ENCODE measurements at places on chromosomes 5 and 9. TPM values are rescaled to one million over a fixed set of nuclear protein-coding genes. Genes with fewer than 3 reads are reported as not detected.

GRCh38 chr9:106874031-106874430 lies 11.1 kb downstream of the ZNF462 start:
- DNase-seq = no peak

- no peak for DNase-seq
These were observed 158.9 kb downstream of the HINT1 start for GRCh38 chr5:131005963-131006684.

DNA sequence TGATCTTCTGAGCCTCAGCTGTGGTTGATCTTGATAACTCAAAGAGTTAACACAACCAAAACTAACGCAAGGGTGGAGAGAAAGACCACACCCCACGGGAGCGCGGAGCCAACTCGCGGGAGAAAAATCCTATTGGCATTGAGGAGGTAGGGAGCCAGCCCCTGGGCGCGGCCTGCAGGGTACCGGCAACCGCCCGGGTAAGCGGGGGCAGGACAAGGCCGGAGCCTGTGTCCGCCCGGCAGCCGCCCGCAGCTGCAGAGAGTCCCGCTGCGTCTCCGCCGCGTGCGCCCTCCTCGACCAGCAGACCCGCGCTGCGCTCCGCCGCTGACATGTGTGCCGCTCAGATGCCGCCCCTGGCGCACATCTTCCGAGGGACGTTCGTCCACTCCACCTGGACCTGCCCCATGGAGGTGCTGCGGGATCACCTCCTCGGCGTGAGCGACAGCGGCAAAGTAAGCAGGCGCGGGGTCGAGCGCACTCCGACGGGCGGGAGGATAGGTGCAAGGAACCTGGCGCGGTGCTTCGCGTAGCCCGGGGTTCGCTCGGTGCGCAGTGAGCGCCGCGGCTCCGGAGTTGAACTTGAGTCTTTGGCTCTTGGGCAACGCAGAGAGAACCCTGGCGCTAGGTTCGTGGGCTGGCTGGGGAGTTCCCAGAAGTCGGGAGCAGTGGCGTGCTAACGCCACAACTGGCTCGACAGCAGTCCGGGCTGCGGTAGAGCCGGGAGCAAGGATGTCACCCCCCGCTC lies at the start of gene GDA:
GDA (plus strand) TSS at position 210 of the 745 bp plus-strand sequence; CDS start at position 330, 120 bp downstream.
- no peak for DNase-seq

DNA sequence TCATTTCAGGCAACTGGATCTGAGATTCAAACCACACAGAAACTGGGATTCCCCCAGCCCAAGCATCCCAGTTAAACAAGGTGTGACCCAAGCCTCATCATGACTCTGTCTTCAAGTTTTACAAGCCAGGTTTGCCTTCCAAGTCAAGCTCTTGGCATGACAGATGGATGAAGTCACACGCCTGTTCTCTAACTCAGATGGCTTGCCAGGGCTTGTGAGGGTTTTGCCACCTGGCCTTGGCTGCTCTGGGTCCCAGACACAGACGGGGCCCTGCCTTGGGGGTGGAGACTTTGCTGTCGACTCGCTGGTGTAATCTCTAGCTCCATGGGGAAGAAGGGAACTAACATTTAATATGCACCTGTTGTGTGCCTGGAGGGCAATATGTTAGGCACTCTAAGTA lies 95.8 kb upstream of the RARS1 start:
- no peak for DNase-seq

GRCh38 chr5:16722097-16722495 lies 105.3 kb upstream of the RETREG1 start:
- no peak for DNase-seq

DNA sequence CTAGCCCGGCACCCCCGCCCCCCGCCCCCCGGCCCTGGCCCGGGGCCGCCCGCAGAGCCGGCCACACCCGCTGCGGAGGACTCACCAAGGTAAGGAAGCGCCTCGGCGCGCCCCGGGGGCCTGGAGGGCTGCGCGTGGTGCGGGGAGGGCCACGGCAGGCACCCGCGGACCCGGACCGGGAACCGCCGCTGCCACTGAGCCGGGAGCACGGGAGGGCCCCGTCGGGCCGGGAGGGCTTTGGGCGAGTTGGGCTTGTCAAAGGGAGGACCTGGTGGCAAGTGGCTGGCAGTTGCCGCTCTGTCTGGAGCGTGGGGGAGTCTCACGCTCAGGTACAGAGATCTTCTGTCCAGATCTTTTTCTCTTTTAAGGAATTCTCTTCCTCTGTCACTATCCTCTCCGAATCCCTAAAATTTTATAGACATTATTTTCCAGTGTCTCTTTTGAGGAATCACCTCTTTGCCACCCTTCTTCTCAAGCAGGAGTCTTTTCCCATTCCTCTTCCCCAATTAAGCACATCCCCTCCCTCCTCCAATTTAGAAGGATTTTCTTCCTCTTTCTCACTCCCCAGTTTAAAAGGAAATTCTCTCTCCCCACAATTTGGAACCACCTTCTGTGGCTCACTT lies 11.3 kb upstream of the LHX2 start:
- no peak for DNase-seq

- no peak for DNase-seq
These were observed 1.2 kb downstream of the JMY start for GRCh38 chr5:79236970-79237739.

GRCh38 chr9:136714096-136714892 lies 1.9 kb downstream of the DIPK1B start:
- DNase-seq = no peak

DNA sequence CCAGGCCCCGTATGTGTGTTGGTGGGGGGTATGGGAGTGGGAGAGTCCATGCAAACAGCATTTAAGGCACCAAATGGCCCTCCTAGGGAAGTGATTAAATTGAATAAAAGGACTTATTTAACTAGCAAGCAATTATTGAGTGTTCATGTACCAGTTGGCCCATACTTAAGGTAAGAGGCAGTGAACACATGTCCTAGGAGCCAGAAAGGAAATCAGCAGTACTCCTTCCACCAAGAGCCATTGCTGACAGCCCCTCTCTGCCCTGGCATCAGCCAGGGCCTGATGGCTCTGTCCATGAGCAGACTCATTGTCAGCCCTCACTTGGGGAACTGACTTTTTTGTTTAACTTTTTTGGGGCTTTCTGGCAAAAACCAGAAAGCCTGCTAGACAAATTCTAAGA lies 10.4 kb upstream of the SHROOM1 start:
- no peak for DNase-seq

- no peak for DNase-seq
These were observed 41.6 kb downstream of the TRIO start for GRCh38 chr5:14184725-14185124.

- DNase-seq = no peak
These were observed 15.4 kb upstream of the SMIM15 start for GRCh38 chr5:61177716-61178115.

- no peak for DNase-seq
These were observed 28.7 kb upstream of the F2RL1 start for GRCh38 chr5:76789991-76790581.

- DNase-seq = no peak
These were observed 8.3 kb downstream of the SLC25A48 start for GRCh38 chr5:135842737-135843136.

DNA sequence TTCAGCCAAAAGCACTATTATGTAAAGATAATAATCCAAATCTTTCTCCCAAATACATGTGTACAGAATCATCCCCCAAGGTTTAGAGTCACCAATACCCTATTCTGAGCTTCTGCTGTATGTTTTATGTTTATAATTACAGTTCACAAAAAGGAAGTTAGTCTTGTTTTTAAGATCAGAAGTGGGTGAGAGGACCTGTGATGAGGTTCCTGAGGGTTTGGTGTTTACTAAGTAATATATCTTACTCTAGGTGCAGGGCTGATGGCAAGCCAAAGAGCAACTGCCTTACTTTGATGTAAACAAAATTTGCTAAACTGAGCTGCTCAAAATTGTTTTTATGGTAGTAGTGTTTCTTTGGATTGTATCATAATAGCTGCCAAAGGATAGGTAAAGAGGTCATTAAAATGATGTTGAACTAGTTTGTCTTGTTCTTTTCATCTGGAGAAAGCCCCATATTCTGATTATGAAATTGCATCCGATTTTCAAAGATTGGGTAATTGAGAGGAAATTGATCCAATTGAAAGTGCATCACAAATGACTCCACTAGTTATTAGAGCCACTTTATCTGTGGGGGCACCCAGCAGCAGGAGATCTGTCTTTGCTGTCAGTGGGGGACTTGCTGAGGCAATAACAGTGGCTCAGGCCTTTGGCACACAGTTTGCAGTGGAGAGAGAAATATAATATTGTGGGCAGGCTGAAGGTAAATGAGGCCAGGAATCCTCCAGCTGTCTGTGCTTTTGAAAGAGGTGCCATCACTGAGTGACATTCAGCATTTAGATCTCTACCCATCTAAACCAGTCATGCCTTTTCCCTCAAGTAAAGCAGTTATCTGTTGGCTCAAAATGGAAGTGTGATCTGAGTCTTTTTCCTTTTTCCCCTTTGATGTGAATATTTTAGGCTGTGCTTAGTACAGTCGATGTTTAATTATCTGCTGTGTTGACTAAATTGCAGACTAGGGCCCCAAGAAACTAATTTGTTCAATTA lies 14.1 kb downstream of the TRIM32 start:
- no peak for DNase-seq

- no peak for DNase-seq
These were observed 16.6 kb downstream of the VAV2 start for GRCh38 chr9:133975511-133975910.

GRCh38 chr5:56185768-56186311 lies 47.3 kb downstream of the ANKRD55 start:
- DNase-seq = no peak

GRCh38 chr5:4013106-4013898 lies 417.7 kb downstream of the IRX1 start:
- no peak for DNase-seq

- no peak for DNase-seq
These were observed 2.0 kb upstream of the MPDZ start for GRCh38 chr9:13281356-13282016.

GRCh38 chr5:37754976-37755375 lies 84.9 kb downstream of the GDNF start:
- no peak for DNase-seq

GRCh38 chr5:117143406-117143805 lies 568.8 kb upstream of the SEMA6A start:
- DNase-seq = no peak

DNA sequence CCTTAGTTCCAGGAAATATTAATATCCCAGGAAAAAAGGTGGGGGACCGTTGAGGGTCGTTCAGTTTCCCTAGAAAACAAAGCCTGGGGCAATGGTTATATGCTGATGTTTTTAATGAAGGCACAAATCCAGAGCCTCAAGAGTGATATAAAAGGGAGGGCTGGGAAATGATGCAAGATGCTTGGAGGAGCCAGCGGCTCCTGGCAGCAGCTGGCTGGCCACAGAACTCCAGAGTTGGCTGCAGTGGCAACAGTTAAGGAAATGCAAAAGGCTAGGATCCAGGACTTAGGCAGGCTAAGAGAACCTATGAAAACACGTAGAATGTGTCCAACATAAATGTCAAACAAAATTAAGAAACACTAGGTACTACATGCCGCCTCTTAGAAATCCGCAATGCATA lies 31.0 kb upstream of the B4GALT1 start:
- DNase-seq = no peak

GRCh38 chr9:93091453-93092081 lies 4.5 kb upstream of the CARD19 start:
- DNase-seq = no peak

- DNase-seq = no peak
These were observed 48.7 kb downstream of the PCSK1 start for GRCh38 chr5:96384353-96384752.

DNA sequence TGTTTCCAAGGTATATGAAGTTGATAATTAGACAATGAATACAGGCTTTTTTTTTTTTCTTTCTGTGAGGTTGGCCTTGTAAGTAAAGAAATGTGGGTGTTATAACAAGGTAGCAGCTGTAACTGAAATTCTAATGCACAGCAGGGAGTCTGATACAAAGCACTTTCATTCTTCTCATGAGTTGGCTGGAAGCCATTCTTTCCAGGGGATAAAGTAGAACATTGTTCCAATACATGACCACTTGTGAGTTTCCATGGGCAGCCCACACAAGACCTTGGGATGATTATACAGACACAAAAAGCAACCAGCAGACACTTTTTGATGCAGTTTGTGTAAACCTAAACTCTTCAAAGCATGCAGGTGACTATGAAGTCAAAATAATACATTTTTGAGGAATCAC lies 1785.9 kb upstream of the WWC1 start:
- no peak for DNase-seq

DNA sequence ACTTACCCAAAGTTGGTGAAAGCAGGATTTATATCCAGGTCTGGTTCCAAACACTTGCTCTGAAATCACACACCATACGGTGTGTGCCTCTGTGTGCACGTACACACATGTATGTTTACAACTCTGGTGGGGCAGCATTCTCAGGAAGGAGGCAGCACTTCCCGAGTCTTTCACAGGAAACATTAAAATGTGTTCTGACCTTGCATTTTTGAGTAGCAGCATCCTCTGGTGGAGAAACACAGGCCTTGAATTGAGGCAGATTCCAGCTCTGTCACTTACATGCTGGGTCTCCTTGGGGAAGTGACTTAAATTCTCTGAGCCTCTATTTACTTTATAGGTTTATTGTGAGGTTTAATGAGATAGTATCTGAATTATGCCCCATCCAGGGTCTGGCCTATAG lies 126.4 kb downstream of the RGS3 start:
- DNase-seq = no peak

GRCh38 chr9:101582553-101582952 lies 12.2 kb downstream of the PPP3R2 start:
- no peak for DNase-seq

DNA sequence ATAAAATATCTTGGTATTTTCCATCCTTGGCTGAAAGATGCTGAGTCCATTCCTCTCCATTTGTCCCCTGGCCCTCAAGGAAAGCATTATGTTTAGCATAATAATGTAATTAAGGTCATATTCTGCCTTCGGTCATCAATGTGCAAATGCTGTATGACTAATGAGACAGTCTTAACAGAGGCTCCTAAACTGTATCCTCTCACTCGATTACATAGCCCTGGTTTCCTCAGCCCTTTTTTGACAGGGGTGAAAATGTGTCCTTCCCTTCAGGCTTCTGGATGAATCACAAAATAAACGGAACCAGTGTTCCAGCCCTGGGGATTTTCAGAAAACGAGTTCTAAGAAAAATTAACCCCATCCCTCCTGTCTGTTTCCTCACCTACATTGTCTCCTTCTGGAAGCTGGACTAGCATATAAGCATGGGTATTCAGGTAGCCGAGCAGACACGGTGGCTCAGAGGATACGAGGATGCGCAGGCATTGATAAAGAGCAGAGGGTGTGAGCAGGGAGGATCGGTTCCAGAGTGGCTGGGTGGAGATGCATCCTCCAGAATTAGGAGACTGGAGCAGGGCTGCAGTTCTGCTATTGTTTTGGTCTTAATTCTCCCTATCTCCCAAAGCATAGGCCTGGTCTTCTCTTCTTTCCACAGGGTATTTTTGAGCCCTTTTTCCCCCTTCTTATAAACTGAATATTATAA lies 742.9 kb downstream of the TLR4 start:
- DNase-seq = no peak

Gene FOXD1
- total RNA-seq = 5.0 TPM

Gene PTPRD
- total RNA-seq = 4.2 TPM

Gene ADGRD2
- not detected for total RNA-seq

Gene KIF20A
- total RNA-seq = 1.1 TPM

Gene SURF6
- 23.0 TPM for total RNA-seq

Gene TNFSF8
- 0.46 TPM for total RNA-seq

Gene AJM1
- 11.1 TPM for total RNA-seq

Gene CENPH
- total RNA-seq = 2.4 TPM

Gene SNCB
- total RNA-seq = not detected

Gene ANKRD18A
- total RNA-seq = 0.17 TPM

All from esophagus muscularis mucosa (tissue), 4 donors.